ENCODE measurements at places on chromosomes 16 and 17.

DNA sequence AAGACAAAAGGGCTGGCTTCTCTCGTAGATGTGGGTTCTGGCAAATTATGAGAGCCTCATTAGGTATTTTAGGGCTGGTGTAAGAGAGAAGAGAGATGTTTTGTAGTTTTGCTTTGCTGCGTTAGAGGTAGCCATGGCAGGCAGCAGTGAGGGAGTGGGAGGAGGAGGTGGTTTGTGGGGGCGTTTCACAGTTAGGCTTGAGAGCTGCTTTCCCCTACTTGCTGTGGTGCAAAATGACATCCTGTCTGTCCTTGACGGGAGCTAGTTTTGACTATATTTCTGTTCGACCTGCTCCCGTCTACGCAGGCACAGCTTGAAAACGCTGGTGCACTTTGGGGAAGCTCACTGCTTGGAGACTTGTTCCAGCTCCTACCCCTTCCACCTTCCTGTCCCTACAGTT, 75.5 kb downstream of the SLC5A11 start:
- no peak for DNase-seq

GRCh38 chr17:73799781-73800627, 155.8 kb upstream of the SDK2 start:
- no peak for DNase-seq

DNA sequence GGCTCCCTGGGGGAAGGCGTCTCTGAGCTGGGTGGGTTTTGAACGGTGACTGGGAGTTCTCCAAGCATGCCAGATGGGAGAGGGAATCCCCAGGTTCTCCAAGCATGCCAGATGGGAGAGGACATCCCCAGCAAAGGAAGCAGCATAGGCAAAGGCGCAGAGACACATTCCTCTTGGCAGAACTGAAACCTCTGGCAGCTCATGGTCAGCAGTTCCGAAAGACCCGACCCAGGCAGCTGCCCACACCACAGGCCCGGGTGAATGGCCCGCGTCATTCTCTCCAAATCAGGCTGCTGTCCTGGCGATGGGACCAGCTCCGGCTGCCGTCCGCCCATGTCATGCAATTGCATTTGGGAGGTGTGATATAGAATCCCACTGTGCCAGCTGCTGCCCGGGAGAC, 8.0 kb downstream of the ZNF469 start:
- no peak for DNase-seq

GRCh38 chr17:78724544-78724943, 57.5 kb downstream of the CYTH1 start:
- DNase-seq, result no peak

GRCh38 chr17:61405686-61406536, 6.3 kb downstream of the TBX2 start:
- no peak for DNase-seq

DNA sequence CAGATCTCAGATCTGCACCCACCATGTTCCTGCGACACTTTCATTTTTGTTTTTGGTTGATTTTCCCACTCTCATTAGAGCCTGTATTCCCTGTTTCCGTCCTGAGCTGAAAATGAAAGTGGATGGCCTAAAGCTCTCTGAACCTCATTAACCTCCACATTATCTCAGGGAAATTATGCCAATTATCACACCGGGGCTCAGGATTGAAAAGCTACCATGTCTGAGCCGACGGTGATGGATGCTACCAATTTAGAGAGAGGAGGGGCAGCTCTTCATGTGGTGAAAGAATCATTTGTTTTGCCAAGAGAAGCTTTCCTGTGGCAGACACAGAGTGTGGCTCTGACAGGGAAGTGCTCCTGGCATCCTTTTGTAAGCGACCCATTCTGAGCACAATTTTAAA, 410.4 kb upstream of the CDH11 start:
- DNase-seq, result no peak

DNA sequence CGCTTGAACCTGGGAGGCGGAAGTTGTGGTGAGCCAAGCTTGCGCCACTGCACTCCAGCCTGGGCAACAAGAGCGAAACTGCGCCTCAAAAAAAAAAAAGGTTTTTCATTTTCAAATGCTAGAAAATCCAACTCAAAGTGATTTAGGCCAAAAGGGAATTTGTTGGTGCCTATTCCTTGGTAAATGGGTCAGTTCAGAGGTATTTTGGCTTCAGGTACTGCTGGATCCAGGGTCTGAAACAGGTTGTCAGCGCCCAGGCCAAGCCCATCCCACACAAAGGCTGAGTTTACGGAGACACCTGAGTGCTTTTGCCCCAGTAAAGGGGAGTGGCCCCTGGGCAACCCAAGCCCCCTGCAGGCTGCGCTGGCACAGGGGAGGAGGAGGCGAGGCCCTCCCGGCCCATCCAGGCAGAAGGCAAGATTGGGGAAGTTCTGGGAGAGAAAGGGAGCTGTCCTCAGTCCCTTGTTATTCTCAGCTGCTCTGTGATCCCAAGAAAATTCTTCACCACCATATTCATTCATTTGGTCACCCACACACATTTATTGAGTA, 8.5 kb upstream of the JPH3 start:
- no peak for DNase-seq

GRCh38 chr16:81945665-81946064, 65.6 kb downstream of the SDR42E1 start:
- DNase-seq, result no peak

DNA sequence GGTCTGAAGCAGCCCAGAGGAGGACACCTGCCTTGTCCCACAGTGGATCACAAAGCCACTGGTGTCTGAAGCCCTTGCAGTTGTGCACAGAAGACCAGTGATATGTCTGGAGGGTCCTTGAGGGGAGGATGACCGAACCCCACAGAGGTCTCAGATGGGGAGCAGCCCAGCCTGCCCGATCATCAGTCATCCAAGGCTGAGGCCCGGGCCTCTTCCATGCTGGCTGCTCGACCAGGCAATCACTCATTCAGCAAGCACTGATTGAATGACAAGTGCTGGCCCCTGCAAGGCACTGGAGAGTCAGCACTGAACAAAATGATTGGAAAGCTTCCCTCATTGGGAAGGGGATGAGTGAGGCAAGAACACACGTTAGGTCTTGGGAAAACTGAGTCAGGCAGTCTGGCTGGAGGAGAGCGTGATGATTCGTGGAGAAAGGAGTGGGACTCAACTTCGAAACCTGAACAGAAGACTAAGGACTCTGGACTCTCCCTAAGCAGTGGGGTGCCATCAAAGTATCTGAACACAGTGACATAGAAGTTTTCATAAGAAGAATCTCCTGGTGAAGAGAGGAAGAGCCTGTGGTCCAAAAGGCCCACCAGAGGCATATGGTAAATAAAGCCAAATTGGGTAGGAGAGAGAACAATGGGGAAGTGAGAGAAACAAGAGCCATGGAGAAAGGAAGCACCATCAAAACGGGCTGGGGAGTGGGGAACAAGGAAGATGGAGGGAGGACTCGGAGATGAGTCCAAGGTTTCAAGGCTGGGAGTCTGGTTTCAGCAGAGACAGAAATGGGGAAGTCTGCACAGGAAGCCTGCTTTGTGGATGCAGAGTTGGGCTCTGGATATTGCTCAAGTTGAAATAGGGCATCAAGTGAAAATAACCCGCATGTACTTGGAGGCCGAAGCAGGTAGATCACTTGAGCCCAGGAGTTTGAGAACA, 10.2 kb downstream of the PIK3R5 start:
- DNase-seq, result no peak

- no peak for DNase-seq
Measured at GRCh38 chr17:58351182-58351581, 819 bp downstream of the SUPT4H1 start.

- DNase-seq, result no peak
Measured at GRCh38 chr17:57418463-57419246, 162.3 kb downstream of the MSI2 start.

DNA sequence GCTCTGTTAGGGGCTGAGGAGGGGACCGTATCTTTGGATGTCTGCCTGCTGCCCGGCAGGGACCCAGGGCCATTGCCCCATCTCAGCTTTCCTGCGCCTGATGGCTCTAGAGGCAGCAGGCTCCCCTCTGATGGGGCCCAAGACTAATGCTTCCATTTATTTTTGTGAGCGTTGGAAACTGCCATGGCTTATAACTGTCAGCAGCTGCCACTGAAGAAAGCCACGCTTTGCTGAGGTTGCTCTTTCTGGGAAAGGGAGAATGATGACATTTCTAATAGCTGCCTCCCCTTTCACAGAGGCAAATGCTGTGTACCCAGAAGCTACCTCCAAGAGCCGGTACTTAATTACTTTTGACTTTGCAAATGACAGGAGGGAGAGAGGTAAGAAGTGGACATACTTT, 103.8 kb downstream of the HAPSTR1 start:
- no peak for DNase-seq

GRCh38 chr16:1003391-1004347, 22.1 kb downstream of the SOX8 start:
- no peak for DNase-seq

DNA sequence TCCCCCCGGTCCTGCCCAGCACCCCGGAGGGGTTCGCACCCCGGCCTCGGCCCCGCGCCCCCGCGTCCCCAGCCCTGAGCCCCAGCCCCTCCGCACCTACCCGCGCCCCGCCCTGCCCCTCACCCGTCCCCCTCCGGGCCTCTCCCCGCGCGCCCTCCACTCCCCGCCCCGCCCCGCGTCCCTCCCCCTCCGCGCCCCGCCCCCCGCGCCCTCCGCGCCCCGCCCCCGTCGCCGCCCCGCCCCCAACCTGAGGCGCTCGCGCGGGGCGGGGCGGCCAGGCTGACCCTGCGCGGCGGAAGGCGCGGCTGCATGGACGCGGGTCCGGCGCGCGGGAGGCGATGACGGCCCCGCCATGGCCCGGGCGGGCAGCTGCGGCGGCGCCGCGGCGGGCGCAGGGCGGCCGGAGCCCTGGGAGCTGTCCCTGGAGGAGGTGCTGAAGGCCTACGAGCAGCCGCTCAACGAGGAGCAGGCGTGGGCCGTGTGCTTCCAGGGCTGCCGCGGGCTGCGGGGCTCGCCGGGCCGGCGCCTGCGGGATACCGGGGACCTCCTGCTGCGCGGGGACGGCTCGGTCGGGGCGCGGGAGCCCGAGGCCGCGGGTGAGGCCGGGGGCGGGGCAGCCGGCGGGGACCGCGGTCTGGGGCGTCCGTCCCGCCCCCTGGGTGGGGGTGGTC, at the start of gene SPIRE2:
Gene SPIRE2 (plus strand): TSS at position 277 of the 671 bp plus-strand sequence. CDS start 76 bp downstream, at position 353.
- no peak for DNase-seq

GRCh38 chr17:47851764-47852112, 775 bp upstream of the SP6 start:
- DNase-seq, result no peak

GRCh38 chr17:73770115-73770848, 126.0 kb upstream of the SDK2 start:
- peak; percentile 34 for DNase-seq

DNA sequence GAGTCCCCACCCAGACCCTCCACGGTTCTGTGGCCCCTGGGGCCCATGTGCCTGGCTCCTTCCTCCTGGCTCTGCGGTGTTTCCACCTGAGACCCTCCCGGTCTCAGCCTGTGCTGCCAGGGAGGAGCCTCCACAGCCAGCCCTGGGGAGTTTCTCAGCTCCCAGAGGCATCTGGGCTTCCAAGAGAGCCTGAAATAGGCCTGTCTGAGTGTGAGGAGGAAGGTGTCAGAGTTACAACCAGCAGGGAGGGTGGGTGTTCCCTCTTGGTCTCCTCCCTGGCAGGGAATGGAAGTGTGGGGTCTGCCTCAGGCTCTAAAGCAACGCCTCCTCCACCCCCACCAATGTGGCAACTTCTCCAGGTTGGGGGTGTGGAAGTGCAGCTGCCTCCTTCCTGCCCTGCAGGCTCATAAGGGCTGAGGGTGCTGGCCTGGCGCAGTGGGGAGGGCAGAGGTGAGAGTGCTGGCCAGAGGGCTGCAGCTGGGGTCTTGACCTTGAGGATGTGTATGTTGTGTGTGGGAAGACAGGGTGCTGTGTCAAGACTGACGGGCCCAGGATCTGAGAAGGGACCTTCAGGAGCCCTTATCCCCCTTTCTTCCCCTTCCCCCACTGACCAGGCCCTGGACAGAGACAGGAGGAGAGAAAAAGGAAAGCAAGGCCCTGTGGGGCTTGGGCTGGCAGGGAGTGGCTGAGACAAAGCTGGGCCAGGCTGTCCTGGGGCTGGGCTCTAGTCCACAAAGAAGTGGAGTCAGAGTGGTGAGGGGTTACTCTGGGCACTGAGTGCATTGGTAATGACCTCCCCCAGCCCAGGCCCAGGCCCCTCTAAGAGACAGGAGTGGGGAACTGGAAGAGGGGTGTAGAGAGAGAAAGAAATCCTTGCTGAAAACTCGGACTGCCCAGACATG, 2.4 kb downstream of the CYGB start:
- no peak for DNase-seq

DNA sequence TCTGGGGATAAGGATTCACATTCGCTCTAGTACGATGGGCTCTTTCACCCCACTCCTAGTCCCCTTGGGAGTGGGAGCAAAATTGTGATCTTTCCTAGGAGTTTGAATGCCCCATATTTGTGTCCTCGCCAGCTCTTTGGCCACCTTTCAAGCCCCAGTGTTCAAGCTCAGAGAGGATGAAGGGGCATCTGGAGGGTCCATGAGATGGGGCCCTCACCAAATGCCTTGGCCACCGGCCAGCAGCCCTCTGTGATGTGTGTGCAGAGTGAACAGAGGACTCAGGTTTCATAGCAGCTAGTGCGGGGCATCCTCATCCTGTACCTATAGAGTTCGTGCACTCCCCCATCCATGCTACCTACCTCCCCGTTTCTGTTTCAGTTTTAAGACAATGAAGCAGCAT, 140.6 kb downstream of the RAB11FIP4 start:
- DNase-seq, result no peak

DNA sequence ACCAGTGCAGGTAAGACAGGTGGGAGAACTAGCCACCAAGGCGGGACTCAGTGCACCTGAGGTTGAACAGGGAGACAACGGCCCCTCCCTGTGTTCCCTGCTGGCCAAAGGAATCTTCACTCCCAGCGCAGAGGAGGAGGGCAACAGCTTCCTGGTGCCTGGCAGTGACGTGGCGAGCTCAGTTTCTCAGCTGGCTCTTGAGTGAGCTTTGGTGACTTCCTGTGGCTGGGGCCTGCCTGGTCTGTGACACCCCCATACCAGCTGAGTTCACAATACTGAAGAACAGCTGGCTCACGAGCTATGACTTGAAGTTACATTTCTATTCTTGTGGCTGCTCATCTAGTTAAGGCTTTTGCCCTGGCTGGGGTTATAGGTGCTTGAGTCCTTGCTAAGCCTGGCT, 26.1 kb downstream of the WNT9B start:
- DNase-seq, result no peak

- DNase-seq, result no peak
Measured at GRCh38 chr17:57554826-57555635, 190.1 kb downstream of the CCDC182 start.

GRCh38 chr16:75402159-75402820, 31.0 kb downstream of the CFDP1 start:
- peak; percentile 37 for DNase-seq

DNA sequence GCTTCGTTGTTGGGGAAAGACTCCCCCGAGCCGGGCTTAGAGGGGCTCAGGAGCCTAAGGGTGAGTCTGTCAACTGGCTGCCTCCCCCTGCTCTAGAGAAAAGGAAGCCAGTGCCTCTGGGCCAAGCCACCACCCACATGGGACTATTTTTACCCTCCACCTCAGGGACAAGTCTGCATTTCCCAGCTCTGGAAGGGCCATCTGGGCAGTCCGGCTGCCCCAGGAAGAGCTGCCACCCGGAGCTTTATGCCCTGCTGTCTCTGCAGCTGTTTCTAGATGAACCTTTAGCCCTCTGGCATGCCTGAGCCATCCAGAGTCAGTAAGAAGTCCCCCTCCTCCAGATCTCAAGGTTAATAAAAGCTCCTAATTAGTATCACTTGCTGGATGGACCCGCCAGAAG, 5.3 kb upstream of the RPRML start:
- no peak for DNase-seq

GRCh38 chr16:19884611-19885450, at the start of gene GPRC5B:
GPRC5B (minus strand) TSS chr16:19884848; CDS start chr16:19872845, 12,003 bp downstream.
- DNase-seq, result no peak

- DNase-seq, result no peak
Measured at GRCh38 chr16:56824804-56825203, 40.2 kb upstream of the SLC12A3 start.
